Stimulated activated CD8-positive, alpha-beta memory T cell treated with anti-CD3 and anti-CD28 coated beads, Interleukin-15, amount 100 ng/mL, for 24 hours (primary cell): ENCODE measurements at places on chromosomes 6 and 20.

DNA sequence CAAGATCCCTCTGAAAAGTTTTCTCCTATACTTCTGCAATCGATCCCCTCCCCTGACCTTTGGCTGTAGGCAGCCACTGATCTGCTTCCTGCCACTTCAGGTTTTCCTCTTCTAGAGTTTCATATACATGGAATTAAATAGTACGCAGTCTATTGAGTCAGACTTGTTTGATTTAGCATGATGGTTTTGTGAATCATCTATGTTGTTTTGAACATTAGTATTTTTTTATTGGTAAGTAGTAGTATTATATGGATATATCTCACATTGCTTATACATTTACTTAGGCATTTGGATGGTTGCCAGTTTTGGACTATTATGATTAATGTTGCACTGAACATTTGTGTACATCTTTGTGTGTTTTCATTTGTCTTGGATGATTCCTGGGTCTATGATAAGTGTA lies 518.0 kb downstream of the CD109 start:
- DNase-seq, result no peak

DNA sequence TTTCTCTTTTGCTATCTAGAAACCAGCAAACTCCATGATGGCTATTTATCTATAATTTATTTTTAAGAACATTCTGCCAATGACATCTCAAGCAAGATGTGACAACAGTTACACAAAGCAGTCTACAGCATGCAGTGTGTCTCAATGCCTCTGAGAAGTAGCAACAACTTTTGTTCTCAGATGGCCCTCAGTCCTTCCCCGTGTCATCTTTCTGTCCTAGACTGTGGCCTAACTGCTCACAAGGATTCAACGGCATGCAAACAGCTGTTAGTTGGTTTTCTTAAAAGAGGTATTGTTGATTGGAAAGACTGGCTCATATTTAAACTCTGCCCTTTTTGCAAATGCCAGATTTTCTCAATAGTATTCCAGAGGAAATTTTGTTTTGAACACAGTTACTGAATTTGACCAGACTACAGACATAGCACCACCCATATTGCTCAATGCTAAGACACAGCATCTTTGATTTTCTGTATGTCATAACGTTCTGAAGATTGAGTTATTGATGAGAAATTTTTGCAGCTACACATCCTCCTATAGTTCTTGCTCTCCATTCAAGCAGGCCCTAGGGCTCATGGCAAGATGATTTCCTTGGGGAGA lies 26.1 kb upstream of the F13A1 start:
- no peak for DNase-seq

DNA sequence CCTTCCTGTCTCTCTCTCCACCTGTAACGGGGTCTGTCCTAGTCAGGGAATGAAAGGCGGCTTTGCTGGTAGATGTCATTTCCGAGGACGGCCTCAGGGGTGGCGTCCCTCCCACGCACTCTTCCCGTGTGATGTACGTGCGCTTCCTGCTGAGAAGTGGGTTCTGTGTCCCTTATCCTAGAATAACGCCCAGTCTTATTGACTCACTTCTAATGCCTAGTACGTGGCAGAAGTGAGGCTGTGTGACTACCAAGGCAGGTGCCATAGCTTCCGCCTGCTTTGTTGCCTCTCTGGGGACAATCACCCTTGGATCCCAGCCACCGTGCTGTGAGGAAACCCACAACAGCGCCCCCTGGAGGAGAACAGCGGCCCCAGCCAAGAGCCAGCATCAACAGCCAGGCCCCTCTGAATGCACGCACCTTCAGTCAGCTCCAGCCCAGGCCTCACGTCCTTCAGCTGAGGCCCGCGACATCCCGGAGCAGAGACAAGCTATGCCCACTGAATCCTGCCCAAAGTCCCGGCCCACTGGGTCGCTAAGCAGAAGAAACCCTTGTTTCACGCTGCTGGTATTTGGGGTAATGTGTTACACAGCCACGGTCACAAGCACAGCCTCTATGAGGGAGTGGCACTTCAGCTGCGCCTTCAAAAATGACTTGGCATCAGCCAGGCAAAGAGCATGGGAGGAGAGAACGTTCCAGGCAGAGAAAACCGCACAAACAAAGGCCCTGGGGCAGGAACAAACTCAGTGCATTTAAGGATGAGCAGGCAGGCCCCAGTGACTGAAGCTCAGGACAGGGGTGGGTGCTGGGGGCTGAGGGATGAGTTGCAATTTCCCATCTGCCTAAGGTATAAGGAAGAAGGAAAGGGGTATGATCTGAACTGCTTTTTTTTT lies 224.2 kb downstream of the NFATC2 start:
- peak; percentile 23 for DNase-seq

- no peak for DNase-seq
Measured at GRCh38 chr20:49160057-49160929, 27.8 kb downstream of the STAU1 start.

DNA sequence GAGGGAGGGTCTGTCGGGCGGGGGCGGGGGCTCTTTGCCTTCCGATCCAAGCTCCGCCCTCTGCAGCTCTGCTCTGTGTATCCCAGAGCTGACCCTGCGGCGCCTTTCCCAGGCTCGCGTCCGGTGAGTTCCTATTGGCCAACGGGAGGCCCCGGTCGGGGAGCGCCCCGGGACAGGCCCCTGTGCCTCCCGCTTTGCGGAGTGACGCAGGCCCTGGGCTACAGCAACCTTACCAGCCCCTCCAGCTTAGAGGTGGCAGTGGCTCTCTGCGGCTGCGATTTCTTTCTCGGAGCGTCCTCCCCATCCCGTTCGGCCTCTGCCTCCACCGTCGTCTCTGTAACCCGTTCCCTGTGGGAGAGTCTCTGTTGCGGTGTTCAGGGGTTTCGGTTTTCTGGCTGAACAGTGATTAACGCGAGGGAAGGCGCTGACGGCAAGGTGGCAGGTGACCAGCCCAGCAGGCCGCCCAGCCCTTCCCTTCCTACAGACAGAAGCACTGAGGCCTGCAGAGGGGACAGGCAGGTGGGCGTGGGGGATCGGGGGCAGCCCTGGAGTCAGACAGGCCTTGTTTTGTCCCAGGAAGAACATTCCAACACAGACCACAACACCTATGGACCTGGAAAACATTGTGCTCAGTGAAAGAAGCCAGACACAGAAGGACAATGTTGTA lies 18.1 kb upstream of the CEBPB start:
- no peak for DNase-seq

GRCh38 chr20:46894579-46894958 lies at the start of gene EYA2:
Gene EYA2 (plus strand): TSS chr20:46894843. CDS start chr20:46990011, 95,168 bp downstream.
- DNase-seq, result no peak

- no peak for DNase-seq
Measured at GRCh38 chr6:81890846-81891245, 138.4 kb upstream of the TENT5A start.

DNA sequence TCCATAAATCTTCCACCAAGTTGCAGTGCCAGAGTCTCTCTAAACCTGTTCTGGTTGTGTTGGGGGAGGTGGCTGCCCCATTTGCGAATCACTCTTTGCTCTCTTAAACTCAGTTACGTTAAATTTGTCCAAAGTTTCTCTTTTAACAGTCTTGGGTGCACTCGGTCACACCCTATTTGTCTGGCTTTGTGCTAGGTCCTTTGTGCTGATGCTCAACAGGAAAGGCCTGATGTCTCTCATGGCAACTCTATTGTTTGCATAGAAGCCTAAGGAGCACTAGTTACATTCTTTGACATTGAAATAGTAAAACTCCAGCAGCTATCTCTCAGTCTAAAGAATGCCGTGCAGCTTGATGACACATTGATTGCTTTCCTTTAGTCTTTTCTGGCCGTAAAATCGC lies 105.1 kb downstream of the TRMT11 start:
- DNase-seq, result no peak

- peak; percentile 31 for DNase-seq
Measured at GRCh38 chr6:28258877-28259777, at the start of gene NKAPL. Gene NKAPL (plus strand): TSS chr6:28259297. CDS start chr6:28259372, 75 bp downstream.

GRCh38 chr6:35089216-35089934 lies 51.8 kb downstream of the TCP11 start:
- no peak for DNase-seq

DNA sequence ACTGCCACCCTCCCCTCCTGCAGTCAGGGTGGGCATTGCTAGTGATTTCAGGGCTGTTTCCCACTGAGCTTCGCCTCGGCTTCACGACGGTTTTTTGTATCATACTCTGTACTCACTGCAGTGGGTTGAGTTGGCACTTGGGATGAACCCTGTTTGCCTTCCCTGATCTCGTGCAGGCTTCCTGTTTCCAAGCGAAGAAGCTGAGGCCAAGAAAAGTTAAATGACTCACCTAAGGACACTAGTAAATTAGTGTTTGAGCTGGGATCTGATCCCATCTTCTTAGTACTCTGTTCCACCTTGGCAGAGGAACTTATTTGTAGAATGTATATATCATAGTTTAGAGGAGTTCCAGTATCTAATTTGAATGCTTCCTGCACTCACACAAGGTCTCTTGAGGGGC lies 50.3 kb upstream of the VSTM2L start:
- no peak for DNase-seq

DNA sequence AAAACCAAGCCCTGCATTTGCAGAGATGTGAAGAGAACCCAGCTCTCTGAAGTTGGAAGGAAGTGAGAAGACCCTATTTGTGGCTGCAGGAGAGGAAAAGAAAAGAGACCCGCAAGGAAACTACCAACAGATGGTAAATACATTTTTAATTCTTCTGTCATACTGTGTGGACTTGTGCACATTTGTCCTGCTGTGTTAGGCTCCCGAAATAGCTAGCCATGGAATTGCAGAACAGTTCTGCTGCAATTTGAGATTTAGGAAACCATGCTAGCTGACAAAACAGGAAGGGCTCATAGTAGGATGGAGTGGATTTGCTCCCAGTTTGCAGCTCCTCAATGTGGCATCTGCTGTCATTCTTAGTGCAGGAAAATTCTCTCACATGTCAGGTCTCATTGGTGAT lies 12.1 kb upstream of the ATXN1 start:
- no peak for DNase-seq

DNA sequence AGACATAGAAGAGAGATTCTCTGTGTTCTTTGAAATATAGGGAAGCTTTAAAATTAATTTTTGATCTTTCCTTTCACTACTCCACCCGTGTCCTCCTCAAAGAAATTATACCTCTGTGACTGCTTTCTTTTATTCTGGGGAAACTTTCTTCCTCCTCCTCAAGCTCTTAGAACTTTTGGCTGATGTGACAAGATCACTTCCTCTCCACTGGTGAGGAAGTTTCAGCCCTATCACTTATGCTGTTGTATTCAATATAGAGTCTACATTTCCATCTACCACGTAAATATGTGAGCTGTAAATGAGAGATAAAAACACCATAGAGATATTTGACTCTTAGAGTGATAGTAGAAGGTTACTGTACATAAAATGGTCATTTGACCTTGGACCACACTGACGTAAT lies 141.9 kb upstream of the SASH1 start:
- DNase-seq, result no peak

DNA sequence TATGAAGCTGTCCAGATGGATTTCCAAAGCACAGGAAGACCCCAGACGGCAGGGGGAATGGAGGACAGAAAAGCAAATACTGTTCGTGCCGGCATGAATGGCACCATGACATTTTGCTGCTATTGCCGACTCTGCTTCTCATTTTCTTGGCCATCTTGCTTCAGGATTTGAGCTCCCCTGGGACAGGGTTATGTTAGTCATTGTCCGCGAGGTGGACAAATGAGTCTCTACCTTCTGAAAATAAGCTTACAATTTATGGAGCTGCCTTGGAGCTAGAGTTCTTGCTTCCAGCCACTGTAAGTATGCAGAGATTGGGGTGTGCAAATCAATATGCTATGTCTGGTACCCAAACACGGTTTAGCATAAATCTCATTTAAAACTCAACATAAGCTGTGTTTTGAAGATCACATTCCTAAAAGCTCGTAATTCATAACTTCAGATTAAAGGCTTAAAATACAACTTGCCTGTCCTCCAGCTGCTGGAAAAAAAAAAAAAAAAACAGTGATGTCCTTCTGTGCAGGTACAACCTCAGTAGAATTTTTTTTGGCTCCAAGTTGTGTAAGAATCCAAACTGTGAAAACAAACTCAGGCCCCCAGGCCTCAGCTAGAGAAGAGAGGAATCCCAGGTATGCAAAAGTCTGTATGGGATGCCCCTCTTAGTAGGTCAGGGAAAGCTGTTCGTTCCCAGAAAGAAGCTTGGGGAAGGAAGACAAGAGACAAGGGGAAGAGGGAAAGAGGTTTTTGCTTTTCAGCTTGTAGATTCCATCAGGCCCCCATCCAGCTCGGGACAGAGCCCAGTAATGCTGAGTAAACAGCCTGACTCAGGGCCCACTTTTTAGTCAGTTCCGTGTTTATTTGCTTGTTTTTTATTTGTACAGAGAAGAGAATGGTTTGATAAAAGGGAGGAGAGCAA lies 184.2 kb upstream of the FOXA2 start:
- no peak for DNase-seq

DNA sequence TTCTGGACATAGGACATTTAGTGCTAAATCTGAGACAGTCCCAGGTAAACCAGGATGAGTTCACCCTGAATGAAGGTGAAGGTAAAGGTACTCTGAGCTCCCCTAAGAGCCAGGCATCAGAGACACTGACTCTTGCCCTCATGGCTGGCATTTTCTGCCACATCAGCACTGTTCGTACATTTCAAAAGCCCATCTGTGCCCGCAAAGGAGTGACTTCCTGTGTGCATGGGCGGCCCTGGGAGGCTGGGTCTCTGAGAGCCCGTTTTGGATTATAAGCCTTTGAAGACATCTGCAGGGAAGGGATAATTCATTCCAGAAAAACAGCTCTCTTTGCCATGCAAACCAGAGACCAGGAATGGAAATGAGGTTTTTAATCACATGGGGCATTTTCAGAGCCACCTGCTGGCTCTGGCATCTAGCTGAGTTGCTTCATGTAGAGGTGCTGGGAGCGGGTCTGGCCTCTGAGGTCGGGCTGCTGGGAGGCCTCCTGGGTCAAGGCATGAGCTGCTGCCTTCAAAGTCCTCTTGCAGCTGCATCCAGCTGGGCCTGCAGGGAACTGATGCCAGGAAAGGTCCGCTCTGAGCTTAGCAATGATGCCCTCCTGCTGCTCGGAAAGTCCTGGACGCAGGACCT lies 348.3 kb downstream of the DHX35 start:
- DNase-seq, result no peak

DNA sequence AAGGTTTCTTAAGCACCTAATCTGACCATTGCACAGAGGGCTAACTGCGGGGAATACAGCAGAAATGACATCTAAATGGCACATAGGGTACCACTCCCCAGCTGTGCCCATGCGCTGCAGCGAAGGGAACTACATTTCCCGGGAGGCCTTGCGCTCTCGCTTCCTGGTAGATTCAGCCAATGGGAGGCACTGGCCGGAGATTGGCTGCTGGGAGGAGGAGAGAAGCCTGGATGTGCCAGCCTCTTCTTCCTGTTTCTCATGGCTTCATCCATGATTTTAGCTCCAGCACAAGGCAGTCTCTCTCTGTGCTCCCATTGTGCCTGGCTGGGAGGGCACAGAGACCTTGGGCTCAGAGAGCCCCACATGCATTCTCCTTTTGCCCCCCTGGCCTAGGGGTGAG lies 101.7 kb upstream of the FOXA2 start:
- no peak for DNase-seq

- no peak for DNase-seq
Measured at GRCh38 chr6:25369433-25370177, 90.4 kb downstream of the CARMIL1 start.

GRCh38 chr6:28711325-28711724 lies 185.6 kb downstream of the GPX5 start:
- no peak for DNase-seq

- peak; percentile 75 for DNase-seq
Measured at GRCh38 chr6:41424370-41425058, 89.1 kb downstream of the NCR2 start.
